Amniotic epithelial cell (primary cell): ENCODE measurements at places on chromosomes 1 and 21.

DNA sequence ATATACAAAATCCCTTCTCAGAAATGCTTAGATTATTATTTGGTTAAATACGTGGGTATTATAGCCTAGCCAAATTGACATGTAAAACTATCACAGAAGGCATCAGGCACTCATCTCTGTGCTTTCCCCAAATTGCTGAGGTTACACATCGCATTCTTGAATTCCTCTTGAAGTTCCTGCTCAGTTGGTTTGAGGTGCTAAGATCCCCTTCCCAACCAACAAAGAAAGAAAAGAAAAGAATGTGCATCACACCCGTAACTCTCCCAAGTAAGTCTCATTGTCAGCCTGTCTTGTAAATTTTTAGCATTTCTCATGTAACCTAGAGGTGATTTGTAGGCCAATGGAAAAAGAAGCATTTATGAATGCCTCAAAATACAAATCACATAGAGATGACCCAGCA lies 539.2 kb upstream of the PRMT6 start:
- no peak for DNase-seq

GRCh38 chr1:70079546-70079945 lies 125.8 kb downstream of the LRRC40 start:
- no peak for DNase-seq

DNA sequence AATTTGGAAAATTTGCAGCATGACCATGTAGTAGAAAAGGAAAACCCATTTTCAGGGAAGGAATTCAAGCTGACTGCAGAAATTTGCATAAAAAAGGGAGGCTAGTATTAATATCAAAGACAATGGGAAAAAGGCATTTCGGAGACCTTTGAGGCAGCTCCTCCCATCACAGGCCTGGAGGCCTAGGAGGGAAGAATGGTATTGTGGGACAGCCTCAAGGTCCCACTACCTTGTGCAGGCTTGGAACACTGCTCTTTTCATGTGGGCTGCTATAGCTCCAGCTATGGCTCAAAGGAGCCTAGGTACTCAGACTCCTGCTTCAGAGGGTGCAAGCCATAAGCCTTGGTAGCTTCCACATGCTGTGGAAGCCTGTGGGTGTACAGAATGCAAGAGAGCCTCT lies 139.3 kb downstream of the C1orf94 start:
- DNase-seq, result no peak

DNA sequence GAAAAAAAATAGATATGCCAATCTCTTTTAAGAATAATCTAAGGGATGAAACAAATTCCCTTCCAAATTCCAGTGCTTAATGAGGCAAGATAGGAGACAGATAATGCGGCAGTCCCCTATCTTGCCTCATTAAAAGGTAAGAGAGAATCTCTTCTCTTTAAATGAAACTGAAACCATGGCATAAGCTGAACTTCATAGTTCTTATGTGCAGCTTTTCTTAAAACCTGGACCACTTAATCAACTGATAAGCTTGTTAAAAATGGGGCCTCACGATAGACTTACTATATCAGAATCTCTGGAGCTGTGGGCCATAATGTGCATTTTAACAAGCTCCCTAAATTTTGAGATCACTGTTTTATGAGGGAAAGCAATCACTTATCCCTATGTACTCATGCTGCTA lies 79.2 kb downstream of the NIBAN1 start:
- DNase-seq, result no peak

GRCh38 chr1:166999500-167000055 lies 10.5 kb downstream of the MAEL start:
- DNase-seq, result peak; percentile 72

DNA sequence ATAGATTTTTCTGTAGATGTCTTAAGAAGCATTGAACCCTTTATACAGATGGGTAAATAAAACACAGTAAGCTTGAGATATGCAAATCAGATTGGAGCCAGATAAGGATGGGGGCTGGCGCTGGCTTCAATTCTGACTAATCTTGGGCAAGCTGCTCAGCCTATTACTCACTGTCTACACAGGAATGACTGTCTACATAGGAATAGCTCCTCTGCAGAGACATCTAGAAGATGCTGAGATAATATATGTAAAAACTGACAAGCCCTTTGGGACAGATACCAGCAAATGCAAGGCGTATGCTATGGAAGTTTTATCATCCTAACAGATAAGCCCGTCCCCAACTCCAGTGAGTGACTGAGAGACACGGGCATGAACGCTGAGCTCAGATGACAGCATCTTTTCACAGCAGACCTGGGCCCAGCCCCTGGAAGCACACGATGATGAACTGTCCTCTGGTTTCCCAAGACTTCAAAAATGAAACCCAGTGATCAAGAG lies 1.7 kb downstream of the CLDN14 start:
- peak; percentile 92 for DNase-seq

DNA sequence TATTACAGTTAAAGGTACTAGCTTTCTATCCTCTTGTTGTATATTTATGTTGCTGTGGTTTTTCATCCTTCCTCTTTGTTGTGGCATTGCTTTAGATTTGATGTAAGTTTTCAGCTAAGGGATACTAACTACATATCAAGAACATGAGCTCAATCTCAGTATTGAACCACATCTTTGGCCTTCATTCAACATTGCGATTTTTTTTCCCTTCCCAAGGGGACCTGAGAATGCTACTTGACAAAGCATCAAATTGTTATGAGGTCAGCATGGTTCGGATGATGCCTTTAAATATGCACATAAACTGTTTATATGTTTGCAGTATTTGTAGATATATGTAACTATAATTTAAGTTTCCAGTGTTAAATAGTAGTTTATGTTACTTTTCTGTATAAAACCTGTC lies 31.7 kb upstream of the GPR88 start:
- DNase-seq, result no peak

DNA sequence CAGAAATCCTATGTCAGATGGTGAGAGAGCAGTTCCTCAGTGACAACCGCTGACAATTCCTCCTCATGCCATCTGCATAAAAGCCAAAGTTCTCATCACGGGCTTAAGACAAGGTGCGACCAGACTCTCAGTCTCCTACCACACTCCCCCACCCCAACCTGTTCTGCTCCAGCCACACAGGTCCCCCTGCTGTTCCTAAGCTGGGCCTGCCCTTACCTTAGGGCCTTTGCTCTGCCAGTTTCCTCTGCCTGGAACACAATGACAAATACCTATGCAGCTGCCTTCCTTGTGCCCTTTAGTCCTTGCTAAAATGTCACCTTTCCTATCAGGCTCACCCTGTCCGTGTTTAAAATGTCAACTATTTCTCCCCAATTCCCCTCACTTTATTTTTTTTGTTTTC lies 382.2 kb downstream of the NTNG1 start:
- no peak for DNase-seq

DNA sequence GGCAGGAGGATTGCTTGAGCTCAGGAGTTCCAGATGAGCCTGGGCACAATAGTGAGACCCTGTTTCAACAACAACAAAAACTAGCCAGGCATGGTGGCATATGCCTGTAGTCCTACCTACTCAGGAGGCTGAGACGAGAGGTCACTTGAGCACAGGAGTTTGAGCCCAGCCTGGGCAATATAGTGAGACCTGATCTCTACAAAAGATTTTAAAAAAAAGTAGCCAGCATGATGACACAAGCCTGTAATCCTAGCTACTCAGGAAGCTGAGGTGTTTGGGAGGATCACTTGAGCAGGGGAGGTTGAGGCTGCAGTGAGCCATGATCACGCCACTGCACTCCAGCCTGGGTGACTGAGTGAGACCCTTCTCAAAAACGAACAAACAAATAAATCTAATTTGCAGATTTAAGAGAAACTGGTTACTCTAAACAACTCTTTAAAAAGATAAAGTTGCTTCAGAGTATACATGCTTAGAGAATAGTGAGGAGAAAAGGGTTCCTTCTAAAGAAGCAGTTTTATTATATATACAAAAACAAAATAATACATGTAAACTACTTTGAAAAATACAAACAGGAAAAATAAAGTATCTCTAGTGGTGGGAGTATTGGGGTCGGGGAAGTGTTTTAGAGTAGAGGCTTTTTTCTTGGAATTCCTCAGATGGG lies 88.4 kb downstream of the ADCY10 start:
- no peak for DNase-seq

- no peak for DNase-seq
These were observed 28.9 kb upstream of the SERBP1 start for GRCh38 chr1:67459068-67459467.

- DNase-seq, result no peak
These were observed 60.5 kb downstream of the SLC66A1 start for GRCh38 chr1:19372602-19373001.

DNA sequence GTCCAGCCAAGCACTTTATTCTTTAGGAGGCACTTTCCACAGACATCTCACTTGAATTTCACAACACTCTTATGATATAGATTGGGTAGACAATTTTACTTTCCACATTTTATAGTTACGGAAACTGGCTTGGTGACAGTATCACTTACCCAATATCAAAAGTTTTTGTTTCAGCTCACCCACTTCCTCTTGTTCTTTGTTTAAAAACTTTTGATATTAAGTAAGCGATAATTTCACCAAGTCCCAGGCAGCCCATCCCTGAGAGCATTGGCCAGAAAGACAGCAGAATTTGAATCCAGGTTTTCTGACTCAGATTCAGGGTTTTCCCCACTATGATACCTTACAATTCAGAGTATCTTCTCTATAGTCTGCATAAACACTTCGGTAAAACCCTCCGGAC lies 60.0 kb downstream of the LRIG2 start:
- no peak for DNase-seq

DNA sequence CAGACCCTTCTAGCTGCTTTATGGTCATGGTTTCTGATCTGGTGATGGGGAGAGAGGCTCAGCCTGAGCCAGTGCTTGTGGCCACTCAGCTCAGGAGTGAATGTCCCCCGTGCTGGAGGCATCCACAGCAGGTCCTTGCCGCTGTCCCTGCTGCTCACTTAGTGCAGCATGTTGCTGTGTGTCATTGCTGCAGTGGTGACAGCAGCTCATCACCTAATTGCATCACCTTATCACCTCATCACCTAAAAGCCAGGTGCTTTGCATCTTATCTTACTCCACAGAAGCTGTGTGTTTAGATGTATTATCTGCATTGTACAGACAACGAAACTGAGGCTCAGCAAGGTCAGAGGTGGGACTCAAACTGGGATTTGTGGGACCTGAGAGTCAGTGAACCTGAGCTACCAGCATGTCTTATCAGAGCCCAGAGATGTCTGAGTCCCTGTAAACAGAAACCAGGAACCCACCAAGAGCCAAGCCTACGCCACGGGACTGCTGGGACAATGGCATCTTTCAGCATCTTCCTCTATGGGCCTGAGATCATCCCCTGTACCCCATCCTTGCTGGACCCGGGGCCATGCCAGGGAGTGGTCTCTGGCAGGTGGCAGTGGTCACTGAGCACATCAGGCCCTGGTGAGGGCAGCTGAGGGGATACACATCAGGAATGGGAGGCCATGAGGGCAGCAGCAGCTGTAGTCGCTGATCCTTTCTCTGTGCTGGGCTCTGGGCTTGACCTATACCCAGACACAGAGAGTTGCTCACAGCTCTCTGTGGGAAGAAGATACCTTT lies 6.5 kb downstream of the PODN start:
- DNase-seq, result no peak

- DNase-seq, result no peak
These were observed 116.8 kb downstream of the NME7 start for GRCh38 chr1:169250795-169251194.

DNA sequence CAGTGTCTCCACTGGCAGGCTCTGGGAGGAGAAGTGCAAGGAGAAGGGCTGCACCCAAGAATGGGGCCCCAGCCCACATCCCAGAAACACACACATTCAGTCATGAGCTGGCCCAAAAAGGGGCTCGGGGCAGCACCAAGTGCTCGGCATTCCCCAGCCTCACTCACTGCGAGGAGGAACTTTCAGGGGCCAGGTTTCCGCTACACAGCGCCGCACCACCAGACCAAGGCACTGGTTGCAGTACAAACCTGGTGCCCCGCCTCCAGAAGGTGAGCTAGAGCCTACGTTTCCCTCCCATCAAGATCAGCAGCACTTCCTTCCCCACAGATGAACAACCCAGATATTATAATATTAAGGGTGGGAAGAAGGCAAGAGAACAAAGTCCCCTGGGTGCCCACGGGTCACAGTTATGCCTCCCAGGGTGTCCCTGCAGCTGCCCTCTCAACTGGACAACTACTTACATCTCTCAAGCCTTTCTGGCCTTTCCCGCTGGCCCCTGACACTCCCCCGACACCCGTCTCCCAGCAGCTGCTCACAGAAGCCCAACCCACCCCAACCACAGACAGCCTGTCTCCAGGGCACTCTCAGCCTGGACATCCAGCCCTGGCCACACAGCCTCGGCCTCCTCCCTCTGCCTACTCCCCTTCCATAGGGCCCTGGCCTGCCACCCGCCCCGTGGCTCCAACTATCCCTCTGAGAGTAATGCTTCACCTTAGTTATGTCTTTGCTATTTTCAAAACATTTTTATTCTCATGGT lies 3.8 kb downstream of the PBXIP1 start:
- DNase-seq, result peak; percentile 26

- DNase-seq, result peak; percentile 69
These were observed 20.1 kb downstream of the SH2D2A start for GRCh38 chr1:156796340-156797097.

GRCh38 chr1:57013522-57013921 lies 47.7 kb upstream of the C8B start:
- DNase-seq, result no peak

DNA sequence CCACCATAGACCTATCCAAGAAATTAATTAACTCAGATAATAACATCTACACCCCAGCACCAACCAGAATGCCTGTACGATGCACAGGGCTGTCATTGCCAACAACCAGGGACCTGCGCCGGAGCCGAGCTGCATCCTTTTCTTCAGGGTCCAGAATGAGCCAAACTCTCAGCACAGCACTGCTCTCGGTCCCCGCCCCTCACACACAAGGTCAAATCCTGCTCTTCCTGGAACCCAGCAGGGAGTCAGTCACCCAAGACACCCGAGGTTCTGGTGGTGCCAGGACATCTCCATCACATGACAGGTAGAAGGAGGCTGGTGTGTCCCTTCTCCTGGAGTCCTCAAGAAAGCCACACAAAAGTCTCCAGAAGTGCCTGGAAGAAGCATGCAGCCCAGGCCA lies 31.9 kb downstream of the NPHP4 start:
- no peak for DNase-seq

DNA sequence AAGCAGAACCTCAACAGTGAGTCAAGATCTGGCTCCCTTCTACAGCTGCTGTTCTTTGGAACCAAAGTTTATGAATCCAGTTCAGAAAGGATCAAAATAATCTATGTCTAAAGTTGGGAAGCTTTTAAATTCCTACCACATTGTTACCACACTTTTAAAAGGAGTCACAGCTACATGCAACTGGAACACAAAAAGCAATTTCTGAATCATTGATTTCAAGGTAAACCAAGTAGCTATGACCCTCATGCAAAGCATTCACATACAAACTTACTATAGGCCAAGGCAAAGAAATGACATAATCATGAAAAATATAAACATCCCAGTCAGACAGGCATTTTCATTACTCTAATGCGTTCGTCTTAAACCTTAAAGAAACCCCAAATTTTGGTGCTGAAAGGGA lies 3.5 kb downstream of the SIPA1L2 start:
- DNase-seq, result no peak

DNA sequence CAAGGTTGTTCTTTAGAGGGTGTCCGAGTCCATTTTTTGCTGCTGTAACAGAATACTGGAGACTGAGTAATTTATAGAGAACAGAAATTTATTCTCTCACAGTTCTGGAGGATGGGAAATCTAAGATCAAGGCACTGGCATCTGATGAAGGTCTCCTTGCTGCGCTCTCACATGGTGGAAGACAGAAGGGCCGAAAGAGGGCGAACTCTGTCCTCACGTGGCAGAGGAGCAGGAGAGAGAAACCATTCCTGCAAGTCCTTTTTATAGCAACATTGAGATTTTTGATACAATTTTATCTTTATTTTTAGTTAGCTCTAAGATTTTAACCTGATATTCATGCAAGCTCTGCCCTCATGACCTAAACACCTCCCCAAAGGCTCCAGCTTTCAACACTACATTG lies 48.3 kb downstream of the ATG4C start:
- no peak for DNase-seq

GRCh38 chr1:41860214-41860613 lies 58.5 kb downstream of the HIVEP3 start:
- DNase-seq, result no peak
